ENCODE measurements at places on chromosomes 16 and 17. TPM values are rescaled to one million over a fixed set of nuclear protein-coding genes. Genes with fewer than 3 reads are reported as not detected.

GRCh38 chr17:74430385-74430705 is 1.5 kb upstream of the GPRC5C start:
- no peak for DNase-seq

DNA sequence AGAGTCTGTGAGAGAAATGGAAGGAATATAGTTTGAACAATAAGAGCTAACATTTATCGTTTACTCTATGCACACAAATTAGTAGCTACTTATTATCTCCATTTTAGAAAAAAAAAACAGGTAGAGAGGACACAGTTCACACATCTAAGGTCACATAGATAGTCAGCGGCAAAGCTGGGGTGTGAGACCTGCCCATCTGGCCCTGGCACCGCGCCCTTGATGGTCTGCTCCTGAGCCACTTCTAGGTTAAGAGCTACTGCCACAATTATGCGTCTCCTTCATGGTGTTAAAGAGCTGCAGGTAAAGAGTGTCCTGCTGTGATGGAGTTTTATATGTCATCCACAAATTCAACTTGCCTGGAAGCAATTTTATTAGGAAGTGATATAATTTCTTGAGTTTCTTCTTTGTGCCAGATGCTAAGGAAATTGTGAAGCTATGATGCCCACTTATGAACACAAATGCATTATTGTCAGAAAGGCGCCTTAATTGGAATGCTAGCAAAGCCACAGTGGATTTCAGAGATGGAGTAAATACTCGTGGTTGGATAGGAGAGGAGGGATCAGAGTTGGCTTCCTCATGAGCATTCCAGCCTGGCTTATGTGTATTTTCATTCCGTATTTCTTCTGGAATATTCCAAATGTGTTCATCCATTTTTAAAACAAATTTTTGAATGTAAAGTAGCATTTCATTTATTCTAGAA is 21.3 kb upstream of the MFSD6L start:
- no peak for DNase-seq

DNA sequence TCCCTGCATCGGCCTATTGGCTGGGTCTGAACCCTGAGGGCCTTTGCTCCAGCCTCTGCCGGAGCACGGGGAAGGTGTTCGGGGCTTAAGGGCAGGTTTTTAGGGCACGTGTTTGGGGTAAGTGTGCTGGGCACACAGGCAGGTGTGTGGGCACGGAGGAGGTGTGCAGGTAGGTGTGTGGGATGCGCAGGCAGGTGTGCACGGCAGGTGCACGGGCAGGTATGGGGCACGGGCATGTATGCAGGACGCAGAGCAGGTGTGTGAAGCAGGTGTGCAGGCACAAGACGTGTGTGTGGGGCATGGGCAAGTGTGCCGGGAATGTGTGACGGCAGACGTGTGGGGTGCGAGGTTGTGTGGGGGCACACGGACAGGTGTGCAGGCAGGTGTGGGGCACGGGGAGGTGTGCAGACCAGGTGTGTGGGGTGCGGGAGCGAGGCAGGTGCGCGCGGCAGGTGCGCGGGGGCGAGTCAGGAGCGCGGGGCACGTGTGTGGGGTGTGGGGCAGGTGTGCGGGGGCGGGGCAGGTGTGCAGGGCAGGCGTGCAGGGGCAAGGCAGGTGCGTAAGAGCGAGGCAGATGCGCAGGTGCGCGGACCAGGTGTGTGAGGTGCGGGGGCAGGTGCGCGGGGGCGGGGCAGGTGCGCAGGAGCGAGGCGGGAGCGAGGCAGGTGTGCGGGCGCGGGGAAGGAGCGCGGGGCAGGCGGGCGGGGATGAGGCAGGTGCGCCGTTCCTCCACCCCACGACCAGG is 28.6 kb upstream of the METRNL start:
- DNase-seq, result no peak

DNA sequence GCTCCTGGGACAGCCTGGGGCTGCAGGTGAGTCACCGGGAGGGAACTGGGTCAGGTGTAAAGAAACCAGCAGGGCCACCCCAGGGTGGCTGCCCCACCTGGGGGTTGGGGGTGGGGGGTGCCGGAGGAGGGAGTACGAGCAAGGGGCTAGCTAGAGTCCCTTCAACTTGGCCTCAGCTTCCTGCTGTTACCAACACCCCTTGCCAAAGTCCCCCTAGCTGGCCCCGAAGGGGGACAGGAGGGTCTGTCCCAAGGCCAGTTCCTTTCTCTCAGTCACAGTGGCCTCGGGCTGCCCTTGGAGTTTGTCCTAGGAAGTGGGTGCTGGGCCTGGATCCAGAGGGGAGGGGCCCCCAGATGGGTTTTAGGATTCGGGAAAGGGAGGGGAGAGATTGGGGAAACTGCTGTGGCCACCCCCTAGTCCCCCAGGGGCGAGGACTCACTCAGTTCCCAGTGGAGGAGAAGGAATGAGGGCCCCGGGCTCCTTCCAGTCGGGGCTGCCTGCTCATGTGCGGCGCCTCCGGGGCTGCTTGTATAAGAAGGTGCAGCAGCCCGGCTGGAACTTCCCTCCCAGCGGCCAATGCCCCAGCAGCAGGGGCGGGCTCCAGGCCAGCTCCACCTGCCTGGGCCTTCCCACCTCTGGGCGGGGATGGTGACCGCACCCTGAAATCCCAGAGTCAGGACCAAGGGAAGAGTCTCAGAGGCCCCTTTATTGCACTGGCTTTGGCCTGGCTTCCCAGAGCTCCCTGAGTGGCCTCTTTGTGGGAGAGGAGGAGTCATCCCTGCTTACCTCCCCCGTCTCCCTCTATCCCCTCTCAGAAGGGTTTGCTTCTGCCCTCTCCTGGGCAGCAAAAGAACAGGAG is 7.3 kb downstream of the ARHGAP27 start:
- peak; percentile 79 for DNase-seq

DNA sequence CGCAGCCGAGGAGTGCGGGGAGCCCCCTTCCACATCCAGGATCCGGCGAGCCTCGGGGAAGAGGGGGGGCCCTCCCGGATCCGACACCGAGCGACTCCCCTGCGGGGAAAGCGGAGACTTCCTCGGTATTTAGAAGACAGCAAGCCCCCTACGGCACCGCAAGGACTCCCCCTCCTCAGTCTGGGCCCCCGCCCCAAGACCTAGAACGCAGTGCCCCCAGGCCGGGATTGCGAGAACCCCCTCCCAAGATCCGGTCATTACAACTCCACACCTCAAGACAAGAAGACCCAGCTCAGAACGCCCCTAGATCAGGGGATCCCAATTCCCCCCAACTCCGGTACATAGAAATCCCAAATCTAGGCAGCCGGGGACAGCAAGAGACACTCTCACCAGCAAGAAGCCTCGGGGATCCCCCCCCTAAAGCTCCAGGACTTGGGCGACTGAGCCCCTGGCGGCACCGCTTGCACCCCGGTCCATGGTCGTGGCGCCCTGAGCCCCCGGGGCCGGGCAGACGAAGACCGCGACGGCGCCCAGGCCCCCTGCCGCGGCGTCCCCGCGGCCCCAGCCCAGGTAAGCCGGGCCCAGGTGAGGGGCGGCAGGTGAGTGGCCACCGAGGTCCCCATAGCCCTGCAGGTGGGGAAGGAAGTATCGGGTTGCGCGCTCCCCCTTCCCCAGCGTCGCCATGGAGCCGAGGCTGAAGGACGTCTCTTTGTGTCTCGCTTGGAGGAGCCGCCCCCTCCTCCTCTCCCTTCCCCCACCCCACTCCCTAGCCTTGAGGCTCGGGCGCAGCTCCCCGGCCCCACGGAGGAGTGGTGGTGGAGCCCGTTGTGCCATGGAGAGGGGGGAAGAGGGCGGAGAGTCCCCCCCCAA is 641 bp downstream of the SBK1 start:
- no peak for DNase-seq

DNA sequence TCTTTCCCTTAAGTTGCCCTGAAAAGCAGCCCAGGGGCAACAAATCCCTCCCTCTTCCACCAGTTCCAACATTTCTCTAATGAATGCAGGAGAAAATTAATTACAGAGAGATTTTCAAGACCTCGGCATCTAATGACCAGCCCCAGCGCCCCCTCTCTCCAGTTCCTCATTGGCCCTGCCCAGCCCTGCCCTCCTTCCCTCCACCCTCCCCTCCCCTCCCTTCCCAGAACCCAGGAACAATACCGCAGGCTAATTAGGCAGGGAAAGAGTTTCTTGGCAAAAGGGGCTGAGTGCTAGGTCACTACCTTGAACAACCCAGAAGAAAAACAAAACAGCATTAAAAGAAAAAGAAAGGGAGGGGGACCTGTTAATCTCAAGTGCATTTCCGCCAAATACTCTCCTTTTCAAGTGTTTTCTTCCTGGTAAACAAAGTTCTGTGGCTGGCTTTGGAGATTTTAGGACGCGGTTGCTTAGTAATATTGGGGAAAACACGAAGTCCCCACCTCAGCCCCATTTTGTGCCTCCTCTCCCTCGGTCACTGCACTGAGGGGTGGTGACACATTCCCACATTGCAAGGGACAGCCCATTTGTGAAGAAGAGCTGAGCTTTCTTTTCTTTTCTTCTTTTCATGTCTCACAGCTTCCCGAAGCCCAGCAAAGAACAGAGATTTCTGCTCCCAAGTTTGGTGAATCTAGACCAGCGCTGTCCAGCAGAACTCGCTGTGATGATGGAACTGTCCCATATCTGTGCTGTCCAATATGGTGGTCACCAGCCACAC is 215.4 kb downstream of the SOX9 start:
- no peak for DNase-seq

DNA sequence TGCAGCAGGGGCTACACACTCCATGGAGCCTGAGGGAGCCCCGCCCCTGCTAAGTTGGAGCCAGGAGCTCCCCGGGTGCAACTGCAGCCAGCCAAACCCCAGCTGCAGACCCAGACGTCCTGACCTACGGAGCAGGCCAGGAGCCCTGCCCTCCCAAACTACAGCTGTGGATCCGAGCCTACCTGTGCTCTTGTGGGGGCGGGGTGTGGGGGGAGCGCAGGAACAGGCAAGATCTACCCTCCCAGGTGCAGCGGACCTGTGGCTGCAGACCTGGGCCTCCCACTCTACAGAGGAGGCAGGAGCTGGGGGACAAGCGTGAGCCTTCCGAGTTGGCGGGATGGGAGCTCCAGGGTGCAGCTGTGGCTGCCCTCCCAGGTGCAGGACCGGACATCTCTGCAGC is 29.7 kb upstream of the MYLK3 start:
- DNase-seq, result no peak

- DNase-seq, result peak; percentile 76
Observed at GRCh38 chr17:43021741-43022512, at the start of gene VAT1. Gene VAT1 (minus strand): TSS chr17:43022385. CDS start chr17:43022322, 63 bp downstream.

DNA sequence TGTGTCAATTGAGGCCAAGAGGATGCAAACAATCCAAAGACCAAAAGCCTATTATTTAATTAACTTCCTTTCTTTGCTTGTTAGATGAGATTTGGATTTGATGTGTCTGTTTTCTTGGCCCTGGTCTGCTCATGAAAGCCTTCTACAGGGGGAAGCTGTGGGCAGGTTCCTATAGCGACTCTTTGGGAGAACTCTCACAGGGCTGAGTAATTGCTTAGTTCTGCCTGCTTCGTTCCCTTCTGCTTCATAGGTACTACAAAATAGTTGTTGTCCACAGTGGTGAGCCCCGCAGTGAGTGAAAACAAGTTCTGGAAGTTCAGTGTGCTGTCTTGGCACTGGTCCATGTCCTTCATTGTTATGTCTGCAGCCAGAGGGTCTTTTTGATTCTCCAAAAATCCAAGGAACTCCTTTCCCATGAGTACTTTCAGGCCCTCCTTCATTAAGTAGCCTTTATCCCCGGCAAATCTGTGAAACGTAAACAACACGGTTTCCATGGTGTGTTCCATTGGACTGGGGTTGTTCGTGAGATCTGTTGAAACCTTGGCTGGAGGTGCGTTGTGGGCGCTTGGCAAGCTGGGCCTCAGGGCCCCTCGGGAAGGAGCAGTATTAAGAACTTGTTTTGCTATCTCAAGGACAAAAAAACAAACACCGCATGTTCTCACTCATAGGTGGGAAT is 30.0 kb upstream of the ANKRD40CL start:
- peak; percentile 74 for DNase-seq

DNA sequence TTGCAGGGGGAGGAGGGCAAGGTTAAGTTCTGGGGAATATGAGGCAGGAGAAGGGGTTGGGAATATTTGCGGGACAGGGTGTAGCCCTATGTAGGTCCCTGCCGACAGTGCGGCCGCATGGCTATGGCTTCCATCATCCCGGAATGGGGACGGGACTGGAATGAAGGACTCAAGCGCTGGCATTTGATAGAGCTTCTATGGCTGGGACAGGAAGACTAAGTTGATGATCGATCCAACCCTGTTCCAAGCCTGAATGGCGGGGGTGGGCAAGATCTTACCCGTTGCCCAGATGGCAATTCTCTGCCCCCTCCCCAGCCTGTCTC is 47.1 kb downstream of the SRCIN1 start:
- DNase-seq, result no peak

- no peak for DNase-seq
Observed at GRCh38 chr16:8571061-8571596, 19.2 kb downstream of the TMEM114 start.

DNA sequence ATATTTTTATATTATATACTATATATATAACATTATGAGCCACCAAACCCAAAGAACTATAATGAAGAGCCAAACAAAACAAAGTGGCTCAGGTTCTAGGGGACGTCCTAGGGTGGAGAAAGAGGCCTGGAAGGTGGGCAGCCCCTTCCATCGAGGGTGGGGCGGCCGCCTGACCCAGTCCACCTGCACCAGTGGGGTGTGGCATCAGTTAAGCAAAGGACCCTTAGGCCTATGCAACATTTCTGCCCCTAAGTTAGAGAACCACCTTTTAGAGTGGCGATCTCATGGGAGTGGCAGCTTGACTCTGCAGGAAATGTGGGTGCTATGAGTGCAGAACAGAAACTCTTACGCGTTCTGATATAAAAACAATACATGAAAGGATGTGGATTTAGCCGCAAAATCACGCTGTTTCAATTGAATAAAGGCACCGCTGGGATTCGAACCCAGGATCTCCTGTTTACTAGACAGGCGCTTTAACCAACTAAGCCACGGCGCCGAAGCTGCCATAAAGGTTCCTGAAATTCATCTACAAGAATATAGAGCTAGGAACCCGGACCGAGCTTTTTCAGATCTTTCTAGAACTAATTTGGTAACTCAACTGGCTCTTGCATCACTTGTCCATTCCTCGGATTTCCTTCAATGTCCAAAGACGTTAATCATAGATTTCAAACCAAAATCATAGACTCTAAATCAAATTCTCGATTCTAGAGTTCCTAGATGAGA is 15.6 kb upstream of the AURKB start:
- no peak for DNase-seq

- DNase-seq, result no peak
Observed at GRCh38 chr17:77417575-77417974, 276.8 kb downstream of the SEC14L1 start.

The FAM117A gene
- 9.8 TPM for total RNA-seq

The CLCN7 gene
- total RNA-seq, result 71.4 TPM

The CNTNAP4 gene
- not detected for total RNA-seq

Data from breast epithelium (tissue), 4 donors.